ENCODE measurements at places on chromosomes 1 and 21.

GRCh38 chr1:168833362-168833761, 104.4 kb upstream of the DPT start:
- DNase-seq = no peak

- DNase-seq = no peak
Observed at GRCh38 chr1:75771978-75772377, 14.1 kb upstream of the RABGGTB start.

DNA sequence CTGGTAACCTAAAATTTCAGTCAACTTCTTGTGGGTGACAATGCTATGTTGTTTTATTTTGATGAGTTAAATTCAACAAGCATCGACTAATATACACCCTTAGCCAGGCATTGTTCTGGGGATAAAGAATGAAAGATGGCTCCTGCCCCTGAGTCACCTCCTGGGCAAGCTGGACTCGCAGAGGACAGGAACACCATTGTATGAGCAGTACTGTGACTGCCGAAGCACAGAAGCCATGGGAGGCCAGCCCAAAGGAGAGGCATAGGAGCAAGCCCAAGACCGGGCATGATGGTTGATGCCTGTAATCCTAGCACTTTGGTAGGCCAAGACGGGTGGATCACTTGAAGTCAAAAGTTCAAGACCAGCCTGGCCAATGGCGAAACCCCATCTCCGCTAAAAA, 555.2 kb downstream of the OMA1 start:
- DNase-seq = no peak

- no peak for DNase-seq
Observed at GRCh38 chr1:196960854-196961253, 16.5 kb upstream of the CFHR5 start.

GRCh38 chr1:204466416-204467405, 27.9 kb downstream of the PIK3C2B start:
- DNase-seq = no peak

All from SK-N-DZ (cell line).